ENCODE measurements at places on chromosomes 1 and 21.
A peak's percentile ranks its signal among the peaks of the same experiment; 100 is the strongest.

- DNase-seq = no peak
These were observed 58.1 kb downstream of the HLCS start for GRCh38 chr21:36908260-36908908.

GRCh38 chr1:179748772-179749171 is 5.7 kb downstream of the FAM163A start:
- no peak for DNase-seq

- no peak for DNase-seq
These were observed 13.2 kb downstream of the GBP5 start for GRCh38 chr1:89259283-89259971.

GRCh38 chr21:41825216-41825615 is 53.9 kb downstream of the PRDM15 start:
- DNase-seq = no peak

GRCh38 chr21:30081506-30081905 is 85.1 kb downstream of the CLDN17 start:
- no peak for DNase-seq

DNA sequence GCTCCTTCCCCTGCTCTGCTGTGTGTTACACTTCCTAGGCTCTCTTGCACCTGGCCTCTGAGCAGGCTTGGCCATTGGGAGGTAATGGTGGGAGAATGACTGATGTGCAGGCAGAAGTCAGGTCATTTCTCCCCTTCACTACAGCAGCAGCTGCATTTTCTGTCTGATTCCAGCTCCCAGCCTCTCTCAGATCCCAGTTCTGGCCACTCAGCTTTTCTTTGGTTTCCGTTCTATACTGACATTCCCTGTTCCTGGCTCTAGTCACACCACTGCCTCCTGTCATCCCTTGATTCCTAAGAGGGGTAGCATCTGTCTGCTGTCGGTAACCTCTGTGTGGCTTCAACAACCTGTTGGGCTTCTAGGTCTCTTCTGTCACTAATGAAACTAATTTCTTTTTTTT is 127.7 kb upstream of the HOOK1 start:
- DNase-seq = no peak

- peak; percentile 54 for DNase-seq
These were observed 708 bp downstream of the PRDM2 start for GRCh38 chr1:13700521-13701270.

DNA sequence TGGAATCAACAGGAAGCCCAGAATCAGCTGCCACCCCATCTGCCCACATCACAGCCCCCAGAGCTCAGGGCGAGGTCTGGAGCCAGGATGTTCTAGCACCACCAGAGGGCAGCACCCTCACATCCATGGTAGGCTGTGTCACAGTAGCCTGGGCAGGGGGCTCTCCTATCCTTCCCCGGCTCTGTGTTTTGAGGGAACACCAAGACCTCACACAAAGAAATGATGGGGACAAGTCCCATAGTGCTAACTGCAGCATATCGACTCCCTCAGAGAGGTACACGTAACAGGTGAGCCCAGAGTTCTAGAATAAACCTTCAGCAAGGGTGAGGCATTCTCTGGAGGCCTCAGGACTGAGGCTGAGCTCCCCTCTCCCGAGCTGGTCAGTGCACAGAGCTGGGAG is 2.3 kb upstream of the KCNC4 start:
- DNase-seq = peak; percentile 86

- no peak for DNase-seq
These were observed 41.7 kb upstream of the IL20 start for GRCh38 chr1:206823727-206824126.
